ENCODE measurements at places on chromosomes 13 and 19.

DNA sequence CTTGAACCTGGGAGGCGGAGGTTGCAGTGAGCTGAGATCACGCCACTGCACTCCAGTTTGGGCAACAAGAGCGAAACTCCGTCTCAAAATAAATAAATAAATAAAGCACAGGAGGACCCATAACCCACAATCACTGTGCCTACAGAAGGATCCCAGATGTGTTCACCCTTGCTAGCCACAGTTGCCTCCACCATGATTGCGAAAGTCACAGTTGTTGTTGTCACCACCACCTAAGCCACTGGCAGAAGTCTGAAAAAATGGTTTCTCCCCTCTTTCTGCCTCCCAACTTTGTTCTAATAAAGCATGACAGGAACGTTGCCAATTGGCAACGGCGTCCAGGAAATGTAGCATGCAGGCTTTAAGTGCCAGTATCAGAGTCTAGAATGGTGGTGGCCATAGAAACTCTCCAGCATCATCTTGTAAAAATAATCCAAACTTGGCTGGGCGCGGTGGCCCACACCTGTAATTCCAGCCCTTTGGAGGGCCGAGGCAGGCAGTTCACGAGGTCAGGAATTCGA is 2.2 kb upstream of the EPS15L1 start:
- DNase-seq = no peak

DNA sequence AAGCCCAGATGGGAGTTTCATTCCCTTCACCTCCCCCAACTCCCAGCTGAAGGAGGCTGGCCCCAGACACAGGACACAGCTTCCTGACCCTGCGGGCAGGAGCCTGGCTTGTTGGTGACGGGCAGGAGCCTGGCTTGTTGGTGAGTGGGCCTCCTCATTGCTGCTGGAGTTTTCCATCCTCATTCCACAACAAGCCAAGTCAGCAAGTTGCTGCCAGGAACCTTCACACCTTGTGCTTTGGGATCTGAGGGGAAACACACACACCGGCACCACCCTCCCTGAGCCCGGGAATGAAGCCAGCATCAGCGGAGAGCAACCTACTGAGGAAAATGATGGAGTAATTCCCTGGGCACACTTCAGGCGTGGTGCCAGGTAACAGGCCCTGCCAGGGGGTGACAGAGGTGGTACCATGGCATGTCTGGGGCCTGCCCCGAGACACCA is 74.9 kb downstream of the ALOX5AP start:
- DNase-seq = no peak

DNA sequence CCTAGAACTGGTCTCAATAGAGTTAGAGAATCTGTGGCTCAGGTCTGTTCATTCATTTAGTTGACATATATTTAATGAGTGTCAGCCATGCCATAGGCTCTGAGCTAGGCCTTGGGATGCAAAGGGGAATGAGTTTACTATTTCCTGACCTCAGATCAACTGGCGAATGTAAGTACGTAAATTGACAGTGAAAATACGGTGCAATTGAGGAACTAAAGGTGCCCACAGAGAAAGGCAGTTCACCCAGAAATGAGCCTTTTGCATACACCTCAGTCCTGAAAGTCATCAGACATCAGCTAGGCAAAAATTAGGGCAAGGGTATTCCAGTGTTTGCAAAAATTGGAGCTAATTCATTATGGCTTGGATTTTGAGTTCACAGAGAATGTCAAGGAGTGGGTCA is 20.6 kb upstream of the UPF3A start:
- no peak for DNase-seq

DNA sequence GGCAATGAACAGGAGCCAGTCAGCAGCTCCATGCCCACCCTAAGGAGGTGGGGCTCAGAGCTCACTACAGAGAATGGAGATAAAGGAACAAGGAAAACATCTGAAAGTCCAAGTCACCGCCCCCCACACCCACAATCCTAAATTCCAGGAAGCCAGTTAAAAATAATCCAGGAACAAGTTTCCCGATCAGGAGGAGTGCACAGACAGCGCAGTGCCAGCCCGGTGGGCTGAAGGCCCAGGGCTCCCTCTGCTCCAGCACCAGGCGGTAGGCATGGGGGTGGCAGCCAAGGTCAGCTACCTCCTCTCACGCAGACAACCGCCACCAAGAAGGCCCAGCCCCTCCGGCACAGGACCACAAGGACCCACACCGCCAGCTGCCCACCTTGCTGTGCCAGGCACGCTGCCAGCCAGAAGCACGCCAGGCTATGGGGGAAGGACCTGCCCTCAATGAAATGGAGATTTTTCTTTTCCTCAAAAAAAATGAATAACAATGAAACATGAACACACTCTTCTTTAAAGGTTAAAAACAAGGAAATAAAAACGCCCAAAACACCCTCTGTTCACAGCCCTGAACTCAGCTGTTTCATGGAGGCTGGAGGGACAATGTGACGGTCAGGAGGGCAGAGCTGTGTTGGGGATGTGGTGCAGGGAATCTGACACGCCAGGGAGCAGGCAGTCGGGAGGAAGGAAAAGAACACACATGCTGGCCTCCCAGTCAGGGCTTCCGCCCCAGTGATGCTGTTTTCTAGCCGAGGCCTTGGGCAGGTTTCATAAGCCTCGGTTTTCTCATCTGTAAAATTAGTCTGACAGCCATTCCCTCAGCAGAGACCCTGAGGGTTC is 11.0 kb downstream of the STK24 start:
- DNase-seq = no peak

- DNase-seq = no peak
Measured at GRCh38 chr19:16002406-16003384, 53.9 kb downstream of the OR10H4 start.

DNA sequence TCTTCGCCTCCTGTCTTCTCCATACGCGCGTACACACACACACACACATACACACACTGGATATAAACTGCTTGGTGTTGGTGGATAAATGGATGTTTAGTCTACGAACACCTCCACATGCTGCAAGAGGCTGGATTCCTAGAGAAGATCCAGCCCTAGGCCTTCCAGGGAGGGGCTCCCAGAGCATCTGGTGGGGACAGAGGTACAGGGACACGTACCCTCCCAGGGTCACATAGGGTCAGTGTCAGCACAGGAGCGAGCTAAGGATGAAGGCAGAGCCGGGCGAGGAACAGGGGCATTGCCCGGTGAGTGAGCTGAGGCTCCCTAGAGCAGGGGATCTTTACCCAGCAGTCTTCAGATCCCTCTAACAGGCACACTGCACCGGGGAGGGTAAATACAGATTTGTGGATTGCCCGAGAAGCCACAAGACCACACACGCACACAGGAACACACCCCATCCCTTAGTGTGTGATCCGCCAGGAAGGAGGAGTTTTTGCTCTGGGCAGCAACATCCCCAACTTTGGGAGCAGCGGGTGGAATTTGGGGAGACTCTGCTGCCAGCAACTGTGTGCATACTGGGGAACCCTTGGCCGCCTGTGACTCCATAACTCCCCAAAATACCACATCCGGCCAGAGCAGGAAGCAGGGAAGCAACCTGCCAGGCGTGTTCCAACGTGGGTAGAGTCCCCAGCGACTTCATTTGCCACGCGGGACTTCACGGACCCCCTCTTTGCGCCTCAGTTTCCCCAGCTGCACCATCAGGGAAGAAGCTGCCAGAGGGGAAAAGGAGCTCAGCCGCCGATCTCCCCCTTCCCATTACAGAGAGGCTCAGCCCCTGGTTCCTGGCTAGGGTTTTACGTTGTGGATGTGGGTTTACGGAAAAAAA is 5.8 kb upstream of the TLE2 start:
- no peak for DNase-seq

DNA sequence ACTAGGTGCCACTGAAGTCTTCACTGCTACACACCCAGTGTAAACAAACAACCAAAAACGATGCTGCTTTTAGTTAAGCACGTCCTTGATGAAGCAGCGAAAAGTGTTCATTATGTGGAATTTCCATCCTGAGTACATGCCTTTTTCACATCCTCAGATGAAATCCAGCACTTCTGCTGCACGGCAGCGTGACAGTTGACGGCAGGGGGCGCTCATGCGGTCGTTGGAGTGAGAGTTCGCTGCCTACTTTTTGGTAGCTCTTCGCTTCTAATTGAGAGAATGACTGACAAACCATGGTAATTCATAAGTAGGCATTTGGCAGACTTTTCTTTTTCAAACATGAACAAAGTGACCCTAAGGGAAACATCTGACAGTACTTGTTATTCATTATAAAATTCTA is 1124.9 kb downstream of the EFNB2 start:
- no peak for DNase-seq

DNA sequence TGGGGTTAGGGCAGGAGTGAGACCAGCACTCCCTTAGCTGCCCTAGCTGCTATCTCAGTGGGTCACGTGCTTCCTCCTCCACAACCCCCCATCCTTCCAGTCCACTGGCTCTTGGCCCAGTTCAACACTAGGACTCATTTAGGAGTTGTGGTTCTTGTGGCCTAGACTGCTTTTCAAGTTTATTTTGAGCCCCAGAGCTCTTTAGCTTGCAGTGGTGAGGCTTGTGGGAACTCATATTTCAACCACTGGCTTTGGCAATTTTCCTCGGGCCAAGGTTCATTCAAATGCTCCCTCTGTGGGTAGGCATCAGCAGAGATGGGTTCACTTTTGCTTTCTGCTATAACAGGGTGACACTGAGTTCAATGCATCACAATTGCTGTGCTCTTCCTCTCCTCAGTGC is 436.2 kb upstream of the SLITRK5 start:
- DNase-seq = no peak

GRCh38 chr19:2523630-2524311 is 47.8 kb downstream of the GADD45B start:
- DNase-seq = no peak

GRCh38 chr13:36801035-36801434 is 18.0 kb upstream of the RFXAP start:
- DNase-seq = no peak

DNA sequence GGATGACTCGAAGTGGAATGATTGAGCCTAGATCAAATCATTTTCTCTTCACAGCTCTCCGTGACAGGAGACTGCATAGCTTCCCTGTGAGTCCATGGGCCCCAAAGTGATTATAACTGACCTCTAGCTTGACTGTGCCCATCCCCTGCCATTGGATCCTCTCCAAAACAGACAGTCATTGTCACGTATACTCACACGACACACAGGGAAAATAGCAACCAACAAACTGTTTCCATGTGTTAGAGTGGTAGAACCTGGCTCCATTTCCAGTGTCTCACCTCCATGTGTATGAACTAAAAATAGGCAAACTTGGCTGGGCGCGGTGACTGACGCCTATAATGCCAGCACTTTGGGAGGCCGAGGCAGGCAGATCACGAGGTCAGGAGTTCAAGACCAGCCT is 48.8 kb upstream of the NPAS1 start:
- no peak for DNase-seq

DNA sequence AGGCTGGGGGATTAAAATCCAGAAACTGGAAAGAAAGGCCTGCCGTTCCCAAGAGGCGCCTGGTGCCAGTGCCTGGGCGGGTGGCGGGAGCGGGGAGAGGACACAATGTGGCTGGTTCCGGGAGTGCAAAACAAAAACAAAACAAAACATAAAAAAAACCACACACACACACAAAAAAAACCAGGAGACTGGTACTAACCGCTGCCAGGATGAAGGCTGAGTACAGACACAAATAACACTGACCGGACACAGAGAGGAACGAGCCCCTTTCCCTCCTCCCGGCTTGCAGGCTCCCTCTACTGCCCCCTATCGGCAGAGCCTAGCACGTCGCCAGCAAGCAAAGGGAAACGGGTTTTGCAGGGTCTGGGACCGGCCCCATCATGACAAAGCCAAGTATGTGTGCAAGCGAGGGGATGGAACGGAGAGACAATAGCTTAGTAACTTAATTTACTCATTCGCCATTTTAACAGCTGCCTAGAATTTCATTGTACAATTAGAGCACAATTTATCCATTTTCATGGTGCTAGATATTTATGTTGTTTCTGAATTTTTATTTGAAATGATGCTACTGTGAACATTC is 17.9 kb upstream of the ZDHHC20 start:
- peak; percentile 65 for DNase-seq

DNA sequence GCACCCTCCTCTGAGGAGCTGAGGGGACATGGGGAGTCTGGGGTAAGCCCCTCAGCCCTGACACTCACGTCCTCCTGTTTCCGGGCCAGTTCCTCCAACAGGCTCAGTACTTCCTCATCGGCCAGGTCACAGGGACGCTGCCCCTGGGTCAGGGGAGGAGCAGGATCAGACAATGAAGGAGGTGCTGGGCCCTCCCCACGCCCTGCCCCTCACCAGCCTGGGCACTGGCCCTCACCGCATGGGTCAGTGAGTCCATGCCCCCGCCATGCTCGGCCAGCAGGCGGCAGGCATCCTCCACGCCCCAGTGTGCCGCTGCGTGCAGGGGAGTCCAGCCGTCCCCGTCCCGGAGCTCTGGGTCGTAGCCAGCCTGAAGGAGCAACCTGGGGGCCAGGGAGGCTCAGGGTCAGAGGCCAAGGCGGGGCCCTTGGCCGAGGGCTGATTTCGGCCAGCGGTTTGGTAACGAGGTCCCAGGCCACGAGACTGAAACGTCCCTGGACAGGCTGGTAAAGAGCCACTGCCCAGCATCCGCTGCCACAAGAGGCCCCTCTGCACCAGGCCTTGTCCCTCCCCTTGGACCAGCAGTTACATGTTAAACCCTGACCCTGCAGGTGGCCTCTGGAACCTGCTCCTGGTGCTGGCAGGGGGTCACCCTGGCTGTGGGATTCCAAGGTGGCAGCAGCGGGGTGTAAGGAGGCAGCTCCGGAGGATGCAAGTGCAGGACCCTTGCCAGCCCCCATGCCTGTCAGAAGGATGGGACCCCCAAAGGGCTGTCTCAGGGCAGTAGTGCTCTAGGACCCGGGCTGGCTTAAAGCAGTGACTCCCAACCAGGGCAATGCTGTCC is 18.5 kb downstream of the PPP1R12C start:
- no peak for DNase-seq

DNA sequence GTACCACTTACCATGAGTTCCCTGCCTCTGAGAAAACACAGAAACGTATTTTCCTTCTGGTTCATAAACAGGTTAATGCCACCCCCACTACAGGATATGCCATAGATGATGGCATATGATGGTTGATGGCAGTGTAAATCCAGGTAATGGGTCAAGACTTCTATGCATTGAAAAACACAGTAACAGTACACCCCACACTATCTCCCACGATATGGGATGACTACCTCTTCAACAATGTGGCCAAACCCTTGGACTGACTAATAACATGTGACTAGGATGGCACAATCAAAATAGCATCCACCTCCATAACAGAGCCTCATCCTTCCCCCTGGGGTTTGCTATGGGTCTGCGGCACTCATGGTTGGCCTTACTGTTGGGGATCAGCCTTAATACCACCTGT is 22.0 kb downstream of the ZNF235 start:
- DNase-seq = no peak

- peak; percentile 68 for DNase-seq
Measured at GRCh38 chr19:46618670-46619231, 6.1 kb downstream of the PTGIR start.

DNA sequence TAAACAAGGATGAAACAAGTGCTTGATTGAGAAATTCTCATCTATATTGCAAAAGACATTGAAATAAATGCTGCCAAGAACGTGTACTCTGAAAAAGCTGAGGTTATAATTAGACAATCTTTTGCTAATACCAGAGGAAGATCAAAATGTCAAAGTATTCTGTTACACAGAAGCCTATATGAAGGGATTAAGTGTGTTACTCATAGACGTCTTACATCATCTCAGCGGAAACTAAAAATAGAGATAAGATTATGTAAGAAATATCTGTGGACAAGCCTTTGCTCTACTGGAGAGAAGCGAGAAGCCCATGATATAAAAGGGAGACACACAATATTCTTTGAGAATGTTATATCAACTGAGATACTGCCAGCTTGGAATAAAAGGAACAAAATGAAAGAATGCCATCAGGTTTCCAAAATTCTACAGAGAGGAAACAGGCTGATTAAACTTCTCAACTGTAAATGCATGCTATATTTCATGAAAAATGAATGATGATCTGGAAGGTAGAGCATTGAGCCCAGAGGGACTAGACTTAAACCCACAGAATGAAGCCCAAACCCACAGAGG is 699.0 kb downstream of the GPC5 start:
- no peak for DNase-seq
